ENCODE measurements at places on chromosomes 6 and 20. TPM values are rescaled to one million over a fixed set of nuclear protein-coding genes. Genes with fewer than 3 reads are reported as not detected.

The MED23 gene
- total RNA-seq: 37.6 TPM

The LBP gene
- not detected for total RNA-seq

The ZCCHC3 gene
- 25.8 TPM for total RNA-seq

The SIRPD gene
- 0.20 TPM for total RNA-seq

The RREB1 gene
- 26.9 TPM for total RNA-seq

The ZNF831 gene
- 6.6 TPM for total RNA-seq

Measured in T-helper 2 cell treated with Interferon-gamma antibody and Interleukin-4, amounts not matched to agents 100 ng/mL and 5 ng/mL, for 36 hours (primary cell).